ENCODE measurements at places on chromosomes 11 and 22. TPM values are rescaled to one million over a fixed set of nuclear protein-coding genes. Genes with fewer than 3 reads are reported as not detected.

USP35 gene
- total RNA-seq = 9.7 TPM

DNA sequence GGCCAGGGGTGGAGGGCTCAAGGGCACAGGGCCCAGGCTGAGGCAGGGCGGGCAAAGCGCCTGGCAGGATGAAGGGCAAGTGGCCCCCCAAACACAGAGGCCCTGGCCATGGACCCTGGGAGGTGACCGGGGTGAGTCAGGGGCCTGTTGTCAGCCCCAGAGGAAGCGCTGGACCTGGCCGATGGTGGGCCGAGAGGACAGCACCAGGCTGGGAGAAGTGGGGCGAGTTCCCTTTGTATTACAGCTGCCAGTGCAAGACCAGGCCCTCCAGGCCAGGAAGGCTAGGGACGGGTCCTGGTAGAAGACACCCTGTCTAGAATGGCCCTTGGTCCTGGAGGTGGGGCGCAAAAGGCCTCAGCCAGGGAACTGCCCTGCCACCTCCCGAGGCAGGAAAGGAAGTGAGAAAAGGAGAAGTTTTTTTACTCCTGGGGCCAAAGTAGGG, 12.8 kb downstream of the CXCR5 start:
- no peak for DNase-seq

GRCh38 chr11:33912405-33913361, 20.8 kb upstream of the LMO2 start:
- DNase-seq = no peak

GRCh38 chr11:61959114-61959513, 8.3 kb downstream of the FTH1 start:
- no peak for DNase-seq

DNA sequence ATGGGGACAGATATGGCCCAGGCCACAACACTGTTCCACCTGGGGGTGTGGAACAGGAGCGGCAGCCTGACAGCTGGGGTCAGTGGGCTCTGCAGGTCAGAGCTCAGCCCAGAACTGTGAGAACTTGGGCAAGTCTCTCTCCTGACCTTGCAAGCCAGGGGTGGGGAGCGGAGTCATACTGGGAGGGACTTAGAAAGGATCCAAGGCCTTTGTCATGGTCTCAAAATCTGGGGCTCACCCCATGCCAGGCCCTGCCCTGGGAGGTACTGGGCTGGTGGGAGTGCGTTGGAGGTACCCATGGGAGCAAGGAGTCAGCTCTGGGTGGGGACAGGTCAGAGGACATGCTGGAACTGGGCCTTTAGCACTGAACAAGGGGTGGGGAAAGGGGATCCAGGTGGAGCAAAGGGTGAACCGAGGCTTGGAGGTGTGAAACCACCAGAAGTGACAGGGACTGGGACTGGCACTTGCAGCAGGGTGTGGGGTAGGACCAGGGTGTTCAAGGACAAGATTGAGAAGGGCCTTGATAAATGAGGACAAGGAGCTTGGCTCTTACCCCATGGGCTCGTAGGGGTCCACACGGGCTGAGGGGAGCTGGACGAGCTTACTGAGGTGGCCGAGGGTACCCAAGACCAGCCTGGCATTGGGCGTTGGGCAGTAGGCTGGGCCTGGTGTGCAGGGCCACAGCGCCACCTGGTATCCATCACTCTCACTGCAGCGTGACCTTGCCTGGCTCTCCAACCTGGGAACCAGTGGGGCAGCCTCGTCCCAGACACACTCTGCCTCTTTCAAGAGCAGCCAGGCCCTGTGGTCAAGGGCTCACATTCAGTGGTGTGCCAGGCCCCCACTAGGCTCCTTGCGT, 7.4 kb upstream of the PMM1 start:
- DNase-seq = no peak

GRCh38 chr22:23220485-23221350, 40.4 kb downstream of the BCR start:
- DNase-seq = no peak

GRCh38 chr11:126527651-126528050, 172.2 kb downstream of the ST3GAL4 start:
- DNase-seq = no peak

- no peak for DNase-seq
Observed at GRCh38 chr11:23585416-23586104, 725.3 kb upstream of the CCDC179 start.

DNA sequence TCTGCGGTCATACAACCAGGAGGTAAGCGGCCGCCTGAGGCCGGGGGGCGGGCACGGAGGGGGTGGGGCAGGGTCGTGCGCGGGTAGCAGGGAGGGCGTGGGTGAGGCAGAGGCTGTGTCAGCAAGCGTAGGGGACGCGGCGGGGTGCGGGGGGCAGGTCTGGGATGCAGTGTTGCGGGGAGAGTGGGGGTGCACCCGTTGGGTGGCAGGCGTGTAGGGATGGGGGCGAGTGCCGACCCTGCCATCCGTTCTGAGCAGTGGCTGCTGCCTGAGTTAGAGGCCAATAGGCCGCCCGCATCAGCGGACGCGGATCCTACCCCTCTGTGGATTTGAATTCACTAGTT, 1.4 kb downstream of the RIC8A start:
- no peak for DNase-seq

DNA sequence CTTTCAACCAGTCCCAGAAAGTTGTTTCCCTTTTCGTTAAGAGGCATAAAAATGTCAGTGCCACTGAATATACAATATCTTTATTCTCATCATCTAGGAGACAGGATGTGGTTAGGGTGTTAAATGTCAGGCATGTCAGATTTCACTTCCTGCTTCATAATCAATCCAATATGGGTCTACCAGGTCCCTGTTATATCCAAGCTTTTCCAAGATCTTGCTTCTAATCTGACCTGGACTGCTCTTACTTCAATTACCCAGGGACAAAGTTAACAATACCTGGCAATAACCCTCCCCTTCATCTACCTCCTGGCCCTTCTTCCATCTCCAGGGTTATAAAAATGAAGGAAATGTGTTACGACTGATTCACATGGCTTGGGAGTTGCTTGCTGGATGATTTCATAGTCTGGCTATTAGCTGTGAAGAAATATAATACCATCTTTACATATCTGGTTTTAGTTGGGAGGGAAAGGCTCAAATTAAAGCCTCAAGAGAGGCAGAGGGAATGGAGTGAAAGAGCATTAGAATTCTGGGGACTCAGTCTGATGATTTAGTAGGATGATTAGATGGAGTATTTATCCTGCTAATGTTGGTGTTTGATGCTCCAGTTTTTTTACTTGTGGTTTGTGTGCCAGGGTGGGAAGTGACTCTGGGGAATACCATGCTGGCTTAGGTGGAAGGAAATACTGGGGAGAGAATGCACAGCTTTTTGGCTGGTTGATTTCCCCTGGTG, 534.3 kb downstream of the ETS1 start:
- no peak for DNase-seq

GRCh38 chr11:118226296-118226695, 1.5 kb upstream of the JAML start:
- no peak for DNase-seq
